Stimulated activated CD8-positive, alpha-beta memory T cell treated with anti-CD3 and anti-CD28 coated beads, Interleukin-4, amount 100 ng/mL, for 24 hours (primary cell): ENCODE measurements at places on chromosomes 2 and 18.

GRCh38 chr18:77223221-77223639 is 26.4 kb upstream of the GALR1 start:
- DNase-seq = no peak

DNA sequence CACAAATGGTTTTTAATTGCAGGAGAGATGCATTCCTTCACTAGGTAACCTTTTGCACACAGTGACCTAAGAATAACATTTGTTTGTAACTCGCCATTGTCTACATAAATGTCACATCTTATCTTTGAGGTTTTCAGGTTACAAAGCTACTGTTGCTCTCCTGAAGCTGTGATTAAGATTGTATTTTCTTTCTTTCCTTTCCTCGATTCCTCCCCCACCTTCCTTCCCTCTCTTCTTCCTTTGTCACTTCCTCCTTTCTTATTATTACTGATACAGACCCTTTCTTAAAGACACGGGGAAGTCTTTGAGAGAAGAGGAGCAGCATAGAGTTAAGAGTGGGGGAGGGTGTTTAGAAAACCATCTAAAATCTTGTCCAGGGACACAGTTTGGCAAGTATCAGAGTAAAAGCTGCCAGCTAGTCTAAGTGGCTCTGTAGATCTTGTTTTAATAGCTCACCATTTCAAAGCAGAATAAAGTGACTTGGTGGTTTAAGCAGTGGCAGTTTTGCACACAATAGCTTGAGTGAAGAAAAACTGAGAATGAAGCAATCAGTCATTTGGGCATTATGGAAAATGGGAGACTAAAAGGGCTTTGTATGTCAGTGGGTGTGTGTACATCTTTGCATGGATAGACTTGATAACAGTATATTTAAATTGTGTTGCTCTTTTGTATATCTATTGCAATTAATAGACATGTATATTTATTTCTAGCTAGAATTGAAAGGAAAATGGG is 10.9 kb downstream of the CERS6 start:
- no peak for DNase-seq

DNA sequence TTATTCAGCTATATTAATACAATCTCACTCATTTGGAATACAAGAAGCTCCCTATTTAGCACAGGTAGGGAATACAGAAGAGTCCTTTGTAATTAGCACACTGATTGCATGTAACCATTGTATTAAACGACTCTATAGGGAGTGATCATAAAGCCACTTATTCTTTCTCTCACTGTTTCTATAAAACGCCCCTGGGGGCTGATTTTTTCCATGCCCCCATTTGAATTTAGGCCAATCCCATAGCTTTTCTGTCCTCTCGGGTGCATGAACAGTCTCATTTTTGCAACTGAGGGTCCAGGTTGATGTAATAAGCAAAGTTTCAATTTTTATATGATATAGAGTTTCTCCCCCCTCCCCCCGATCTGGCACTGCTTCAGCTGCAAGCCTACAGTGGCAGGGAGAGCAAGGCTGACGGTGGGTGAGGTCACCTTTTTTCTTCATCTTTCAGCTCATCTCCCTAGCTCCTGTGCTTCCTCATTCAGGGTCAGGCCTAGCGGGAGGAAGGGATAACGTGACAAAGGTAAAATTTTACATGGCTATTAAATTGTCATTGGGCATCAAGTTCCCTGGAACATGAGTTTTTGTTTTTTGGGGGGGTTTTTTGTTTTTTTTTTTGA is 45.7 kb downstream of the GAD1 start:
- DNase-seq = no peak

GRCh38 chr18:26546875-26547645 is 1.3 kb downstream of the KCTD1 start:
- no peak for DNase-seq

DNA sequence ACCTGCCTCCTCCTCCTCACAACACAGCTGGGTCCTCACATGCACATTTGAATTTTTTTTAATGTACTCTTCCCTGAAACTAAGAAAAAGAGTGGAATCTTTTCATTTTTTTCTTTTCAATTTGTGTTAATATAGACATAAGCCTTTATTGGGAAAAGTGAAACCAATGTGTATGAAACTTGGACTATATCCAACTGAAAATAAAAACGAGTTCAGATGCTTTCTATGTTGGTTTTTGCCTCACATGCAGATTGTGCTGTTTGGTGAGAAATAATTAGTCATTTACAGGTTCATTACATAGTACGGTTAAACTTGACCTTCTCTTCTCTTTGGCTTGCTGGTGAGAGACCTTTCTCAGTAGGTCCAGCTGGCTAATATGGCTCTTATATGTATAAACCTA is 515.2 kb upstream of the FANCL start:
- DNase-seq = no peak

GRCh38 chr2:215681799-215682596 is 246.1 kb upstream of the FN1 start:
- no peak for DNase-seq

- DNase-seq = no peak
Observed at GRCh38 chr2:215787565-215788178, 225.7 kb downstream of the MREG start.

DNA sequence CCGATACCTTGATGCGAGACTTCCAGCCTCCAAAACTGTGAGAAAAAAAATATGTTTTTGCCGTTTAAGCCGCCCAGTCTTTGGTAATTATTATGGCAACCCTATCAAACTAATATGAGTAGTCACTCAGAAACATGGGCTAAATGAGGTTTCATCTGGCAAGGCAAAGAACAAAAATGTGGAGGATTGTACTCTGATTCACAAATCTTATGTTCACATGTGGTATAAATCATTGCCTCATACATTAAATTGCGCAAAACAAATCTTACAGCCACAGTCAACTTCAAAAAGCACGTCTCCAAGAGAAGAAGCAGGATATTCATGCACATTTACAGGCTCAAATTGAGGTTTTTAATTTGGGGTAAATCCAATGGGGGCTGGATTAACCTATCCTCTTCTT is 1435.4 kb upstream of the LRRTM1 start:
- no peak for DNase-seq

DNA sequence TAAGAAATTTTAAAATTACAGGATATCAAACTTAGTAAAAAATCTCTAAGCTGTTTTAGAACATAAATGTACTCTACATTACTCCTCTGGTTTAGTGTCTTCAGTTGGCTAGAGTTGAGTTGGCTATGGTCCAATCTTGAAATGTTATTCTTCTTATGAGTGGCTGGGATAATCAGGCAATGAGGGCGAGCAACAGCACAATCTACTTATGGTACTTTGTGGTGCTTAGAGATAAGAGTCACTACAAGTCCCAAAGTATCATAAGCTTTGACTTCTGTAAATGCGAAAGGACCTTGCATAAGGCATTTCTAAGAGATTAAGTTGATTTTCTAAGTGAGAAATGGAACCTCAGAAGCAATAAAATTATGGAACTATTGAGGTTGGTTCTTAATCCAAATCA is 361.7 kb downstream of the GPD2 start:
- DNase-seq = no peak

- no peak for DNase-seq
Observed at GRCh38 chr2:71720283-71720560, 266.9 kb downstream of the DYSF start.

- DNase-seq = no peak
Observed at GRCh38 chr2:171173087-171173486, 12.4 kb upstream of the TLK1 start.

DNA sequence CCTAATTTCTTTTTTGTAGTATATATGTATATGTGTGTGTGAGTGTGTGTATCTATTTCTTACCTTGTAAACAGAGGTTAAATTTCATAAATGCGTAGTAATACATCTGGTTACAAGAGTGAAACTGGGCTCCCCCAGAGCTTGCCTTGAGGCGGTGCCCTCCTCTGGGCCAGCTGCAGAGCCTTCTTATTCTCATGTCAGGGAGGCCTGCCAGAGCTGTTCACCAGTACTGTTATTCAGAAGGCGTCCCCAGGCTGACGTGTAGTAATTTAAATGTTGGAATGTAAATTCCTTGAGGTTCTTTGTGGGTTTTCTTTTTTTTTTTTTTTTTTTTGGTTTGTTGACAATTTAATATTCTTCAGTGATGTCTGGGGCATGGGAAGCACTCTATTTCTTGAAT is 11.2 kb downstream of the COPS8 start:
- no peak for DNase-seq

GRCh38 chr2:219987830-219988229 is 360.4 kb downstream of the SLC4A3 start:
- DNase-seq = no peak

- no peak for DNase-seq
Observed at GRCh38 chr18:73087282-73087977, 219.6 kb upstream of the NETO1 start.

DNA sequence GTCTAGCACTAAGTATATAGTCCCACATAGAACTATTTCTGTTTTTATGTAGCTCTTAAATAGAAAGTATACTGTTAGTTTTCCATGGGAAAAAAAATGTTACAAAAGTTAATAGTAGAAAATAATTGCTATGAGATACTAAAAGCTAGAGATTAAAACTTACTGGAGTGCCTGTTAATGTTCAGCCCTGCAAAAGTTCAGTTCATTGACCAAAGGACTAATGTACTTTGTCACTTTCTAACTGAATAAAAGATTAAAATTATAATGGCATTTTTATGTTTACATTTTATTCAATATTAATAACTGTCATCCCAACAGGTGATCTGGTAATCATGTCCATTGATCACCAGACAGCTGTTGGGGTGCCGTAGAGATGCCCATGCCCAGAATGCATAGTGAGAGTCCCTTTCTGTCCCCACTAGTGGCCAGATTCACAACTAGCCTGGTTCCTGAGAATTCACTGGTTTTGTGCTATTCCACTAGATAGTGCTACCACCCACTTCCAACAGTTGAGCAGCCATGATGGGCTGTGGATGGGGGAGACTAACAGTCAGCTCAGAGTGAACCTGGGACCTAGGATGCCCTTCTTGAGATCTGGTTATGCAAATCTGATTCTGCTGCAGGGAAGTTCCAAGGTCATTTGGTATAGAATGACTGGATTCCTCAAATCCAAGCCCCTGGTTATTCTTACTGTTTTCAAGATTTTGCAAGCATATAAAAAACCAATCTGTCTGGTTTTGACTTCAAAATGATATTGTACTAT is 57.8 kb downstream of the AFTPH start:
- no peak for DNase-seq

GRCh38 chr18:23918395-23919032 is 96.0 kb upstream of the TTC39C start:
- peak; percentile 65 for DNase-seq

DNA sequence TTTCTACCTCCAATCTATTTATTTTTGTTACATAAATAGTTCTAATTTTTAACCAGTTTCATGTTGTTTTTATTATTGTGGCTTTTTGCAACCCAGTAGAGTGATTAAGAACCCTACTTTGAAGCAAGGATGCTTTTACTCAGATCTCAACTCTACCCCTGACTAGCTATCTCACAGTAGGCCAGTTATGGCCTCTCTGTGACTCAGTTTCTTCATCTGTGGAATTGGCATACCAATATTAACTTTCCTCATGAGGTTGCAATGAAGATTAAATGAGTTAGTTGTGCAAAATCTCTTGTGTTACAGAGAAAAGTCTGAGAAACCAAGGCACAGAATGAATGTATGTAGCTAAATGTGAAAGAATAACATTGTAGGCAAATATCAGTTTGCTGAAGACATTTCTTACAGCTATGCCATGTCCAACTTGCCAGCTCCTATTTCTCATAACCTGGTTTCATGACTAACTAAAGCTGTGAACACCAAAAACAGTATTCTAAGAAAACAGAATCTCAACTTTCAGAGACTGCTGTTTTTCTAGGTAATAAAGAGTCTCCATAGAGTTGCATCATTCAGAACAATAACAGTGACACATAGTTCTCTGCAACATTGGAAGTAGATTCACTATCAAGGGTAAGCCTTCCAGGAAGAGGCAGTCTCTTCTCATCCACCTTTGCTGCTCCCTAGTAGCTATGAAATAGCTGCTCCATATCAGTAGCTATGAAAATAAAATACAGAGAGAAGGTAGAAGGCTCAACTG is 33.2 kb upstream of the CYTIP start:
- DNase-seq = no peak

DNA sequence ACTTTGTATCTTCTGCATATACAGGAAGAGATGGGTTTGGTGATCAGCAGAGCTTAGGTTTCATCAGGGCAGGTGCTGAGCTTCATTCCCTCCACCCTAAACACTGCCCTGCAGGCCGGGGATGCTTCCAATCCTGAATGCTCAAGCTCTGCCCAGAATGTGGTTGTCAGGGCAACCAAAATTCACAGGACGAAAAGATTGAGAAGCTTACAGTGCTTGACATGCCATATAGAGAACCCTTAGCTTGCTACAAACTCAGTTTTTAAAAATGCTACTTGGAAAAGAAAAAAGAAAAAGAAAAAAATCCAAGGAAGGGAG is 65.6 kb downstream of the SH3RF3 start:
- no peak for DNase-seq

DNA sequence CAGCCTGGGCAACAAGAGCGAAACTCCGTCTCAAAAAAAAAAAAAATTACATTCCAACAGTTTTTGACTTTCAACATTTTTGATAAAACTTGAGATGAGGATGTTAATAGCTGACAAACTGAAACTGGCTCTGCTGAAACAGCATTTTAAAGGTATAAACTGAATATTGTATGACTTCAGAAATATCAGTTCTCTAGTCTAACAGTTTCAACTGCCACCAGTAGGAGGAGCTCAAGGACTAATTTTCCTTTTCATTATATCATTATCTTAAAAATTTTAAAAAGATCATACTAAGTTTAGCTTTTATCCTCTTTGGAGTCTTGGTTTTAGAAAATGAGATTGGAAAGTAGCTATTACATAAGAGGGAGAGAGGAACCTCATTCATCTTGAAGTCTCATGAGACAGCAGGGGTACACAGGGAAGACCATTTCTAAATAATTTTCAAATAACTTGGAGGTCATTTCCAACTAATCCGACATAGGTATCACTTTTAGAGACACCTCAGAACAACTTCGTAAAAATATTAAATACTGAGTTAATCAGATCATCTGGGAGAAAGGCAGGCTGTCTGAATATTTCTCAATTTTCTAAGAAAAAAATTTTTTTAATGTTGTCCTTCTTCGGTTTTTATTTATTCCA is 37.6 kb upstream of the MCM6 start:
- no peak for DNase-seq

- DNase-seq = no peak
Observed at GRCh38 chr2:197873293-197873701, 68.9 kb downstream of the PLCL1 start.

- DNase-seq = no peak
Observed at GRCh38 chr2:136006658-136007057, 21.2 kb upstream of the DARS1 start.

DNA sequence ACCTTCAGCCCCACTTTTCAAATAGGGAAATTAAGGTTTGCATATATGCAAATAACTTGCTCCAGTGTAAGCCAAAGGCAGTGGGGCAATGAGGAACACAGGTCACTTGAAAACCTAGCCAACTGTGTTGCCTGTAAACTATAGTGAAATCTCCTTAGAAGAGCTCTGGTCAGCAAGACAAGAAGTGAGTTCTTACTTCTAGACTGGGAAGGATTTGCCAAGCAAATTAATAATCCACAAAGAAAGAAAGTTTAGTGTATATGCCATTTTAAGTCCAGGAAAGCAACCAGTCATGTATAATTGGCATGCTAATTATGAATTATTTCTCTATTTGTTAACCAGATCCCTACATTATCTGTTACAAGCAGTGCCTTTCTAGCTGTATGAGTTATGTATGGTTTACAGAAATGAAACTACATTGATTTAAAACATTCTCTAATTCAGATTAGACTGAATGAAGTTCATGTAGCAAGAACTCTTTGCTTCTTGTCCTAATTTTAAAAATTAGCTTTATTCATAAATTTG is 129.9 kb downstream of the MTX2 start:
- no peak for DNase-seq

GRCh38 chr2:240466579-240467148 is 31.2 kb downstream of the GPC1 start:
- no peak for DNase-seq
